Type B pancreatic cell (in vitro differentiated cells): ENCODE measurements at places on chromosomes 1 and 21. TPM values are rescaled to one million over a fixed set of nuclear protein-coding genes. Genes with fewer than 3 reads are reported as not detected.

ZBTB8A gene
- 5.4 and 9.5 TPM in 2 replicates for total RNA-seq

- no peak for DNase-seq
- no peak overlapping the region for H3K4me3 ChIP-seq
- H3K27ac ChIP-seq, result no peak overlapping the region
- peaks cover 5% of the 10 kb centered on the region for H3K27me3 ChIP-seq
- no peaks in the 10 kb centered on the region for H3K36me3 ChIP-seq
Measured at GRCh38 chr1:177786176-177786745, 183.6 kb downstream of the SEC16B start.

OVAAL gene
- total RNA-seq, result not detected in 2 replicates

DNA sequence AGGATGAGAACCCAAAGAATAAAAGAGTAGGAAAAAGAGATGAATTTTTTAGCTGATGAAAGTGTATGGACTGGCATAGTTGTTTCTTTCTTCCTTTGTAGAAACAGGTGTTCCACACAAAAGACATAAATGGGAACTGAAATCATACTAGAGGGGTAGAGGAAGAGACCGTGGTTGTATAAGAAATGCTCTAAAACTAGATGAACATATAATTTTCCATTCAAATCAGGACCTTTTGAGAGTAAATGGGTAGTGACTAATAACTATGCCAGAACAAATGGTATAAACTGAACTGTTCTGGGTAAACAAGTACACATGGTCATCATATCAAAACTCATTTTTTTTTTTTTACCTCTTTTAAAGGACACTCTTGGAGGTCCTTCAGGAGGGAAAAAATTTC is 344.2 kb downstream of the VAV3 start:
- peaks cover 8% of the 10 kb centered on the region for H3K4me1 ChIP-seq
- H3K27ac ChIP-seq, result no peak overlapping the region
- no peaks in the 10 kb centered on the region for H3K27me3 ChIP-seq
- DNase-seq, result no peak
- peaks cover 4% of the 10 kb centered on the region for H3K36me3 ChIP-seq

DNA sequence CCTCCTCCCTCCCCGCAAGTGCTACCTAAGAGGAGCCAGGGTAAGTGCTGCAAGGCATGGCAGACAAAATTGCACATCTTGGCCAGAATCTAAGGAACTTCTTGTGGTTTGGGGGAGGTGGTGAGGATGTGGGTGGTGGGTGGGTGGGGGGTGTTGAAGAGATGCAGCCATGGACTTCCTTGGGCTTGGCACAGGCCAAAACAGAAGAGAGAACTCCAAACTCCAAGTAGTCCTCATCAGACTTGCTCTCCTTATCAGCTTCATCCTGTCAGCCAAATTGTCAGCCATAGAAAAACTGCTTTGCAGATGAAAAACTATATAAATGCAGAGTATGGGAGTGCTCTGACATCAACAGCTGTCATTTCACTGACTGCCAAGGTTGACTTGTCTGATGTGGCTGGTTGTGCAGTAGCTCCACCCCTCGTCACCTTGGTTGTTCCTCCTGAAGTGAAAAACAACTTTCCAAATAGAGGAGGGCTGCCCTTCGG is 7.1 kb downstream of the AMIGO1 start:
- H3K4me3 ChIP-seq, result no peak overlapping the region
- peak overlapping the region; percentile 77 for H3K27ac ChIP-seq
- no peak for DNase-seq
- no peaks in the 10 kb centered on the region for H3K27me3 ChIP-seq
- no peaks in the 10 kb centered on the region for H3K36me3 ChIP-seq

FAM163A gene
- 1.4 and 2.5 TPM in 2 replicates for total RNA-seq

MYCL gene
- 19.5 and 36.5 TPM in 2 replicates for total RNA-seq

C1orf94 gene
- total RNA-seq, result not detected in 2 replicates

BARHL2 gene
- 14.8 TPM in 1 of 2 replicates, not detected in the other for total RNA-seq

DNA sequence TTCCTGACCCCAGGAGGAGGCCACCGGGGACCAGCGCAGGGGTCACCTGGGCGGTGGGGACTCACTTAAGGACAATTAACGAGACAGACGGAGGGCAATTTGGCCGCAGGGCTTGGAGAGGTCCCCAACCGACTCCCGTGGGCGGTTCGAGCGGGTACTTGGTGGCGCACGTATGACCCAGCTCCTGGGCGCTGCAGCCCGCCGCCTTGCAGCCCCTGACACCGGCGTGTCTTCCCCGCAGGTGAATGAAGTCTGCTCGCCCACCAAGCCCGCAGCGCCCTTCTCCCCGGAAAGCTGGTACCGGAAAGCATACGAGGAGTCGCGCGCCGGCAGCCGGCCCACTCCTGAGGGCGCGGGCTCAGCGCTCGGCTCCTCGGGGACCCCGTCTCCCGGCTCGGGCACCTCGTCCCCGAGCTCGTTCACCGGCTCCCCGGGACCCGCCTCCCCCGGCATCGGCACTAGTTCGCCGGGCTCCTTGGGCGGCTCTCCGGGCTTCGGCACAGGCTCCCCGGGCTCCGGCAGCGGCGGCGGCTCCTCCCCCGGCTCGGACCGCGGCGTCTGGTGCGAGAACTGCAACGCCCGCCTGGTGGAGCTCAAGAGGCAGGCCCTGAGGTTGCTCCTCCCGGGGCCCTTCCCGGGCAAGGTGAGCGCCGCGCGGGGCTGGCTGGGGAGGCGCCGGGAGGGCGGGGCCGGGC is 1.4 kb downstream of the KIF26B start:
- H3K4me3 ChIP-seq, result peak overlapping the region; percentile 95
- H3K4me1 ChIP-seq, result peaks cover 10% of the 10 kb centered on the region
- H3K27me3 ChIP-seq, result peaks cover 59% of the 10 kb centered on the region
- peaks cover 29% of the 10 kb centered on the region for H3K36me3 ChIP-seq

- H3K27ac ChIP-seq, result no peak overlapping the region
- H3K4me3 ChIP-seq, result no peak overlapping the region
- DNase-seq, result no peak
- H3K27me3 ChIP-seq, result no peaks in the 10 kb centered on the region
Measured at GRCh38 chr1:73472810-73473209, 725.2 kb downstream of the LRRIQ3 start.

DNA sequence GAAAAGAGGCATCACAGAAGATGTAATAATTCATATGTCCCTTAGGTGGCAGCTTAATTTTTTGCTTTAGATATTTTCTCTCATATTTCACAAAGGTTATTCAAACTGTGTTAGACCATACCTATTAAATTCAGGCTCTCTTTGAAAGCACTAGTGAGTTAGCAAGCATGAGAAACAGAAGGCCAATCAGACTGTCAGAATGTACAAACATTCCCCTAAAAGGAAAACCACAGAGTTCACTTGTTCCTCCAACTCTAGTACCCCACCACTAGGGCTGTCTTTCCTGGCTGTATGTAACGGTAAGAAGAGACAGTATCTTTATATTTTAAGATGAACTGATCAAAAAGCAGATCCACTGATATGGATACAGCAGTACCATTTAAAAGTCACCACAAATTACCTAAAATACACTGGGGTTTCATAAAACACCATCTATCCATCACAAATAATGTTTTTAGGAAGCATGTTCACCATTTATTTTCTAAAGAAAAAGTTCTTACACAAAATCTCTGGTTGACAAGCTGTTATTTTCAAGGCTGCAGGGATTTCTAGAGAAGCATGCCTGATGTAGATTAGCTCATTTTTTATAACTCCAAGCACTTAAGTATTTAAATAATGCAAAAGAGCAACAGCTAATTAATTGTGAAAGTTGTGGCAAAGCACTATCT is 1.8 kb downstream of the ARPC5 start:
- H3K4me3 ChIP-seq, result peak overlapping the region; percentile 99
- H3K27ac ChIP-seq, result peak overlapping the region; percentile 82
- H3K4me1 ChIP-seq, result peaks cover 34% of the 10 kb centered on the region
- H3K27me3 ChIP-seq, result peaks cover 19% of the 10 kb centered on the region
- no peak for DNase-seq

GRCh38 chr1:26477446-26478152 is 5.4 kb downstream of the HMGN2 start:
- H3K27ac ChIP-seq, result peak overlapping the region; percentile 61
- H3K4me1 ChIP-seq, result peaks cover 21% of the 10 kb centered on the region
- no peak for DNase-seq
- H3K36me3 ChIP-seq, result peaks cover 36% of the 10 kb centered on the region

DNA sequence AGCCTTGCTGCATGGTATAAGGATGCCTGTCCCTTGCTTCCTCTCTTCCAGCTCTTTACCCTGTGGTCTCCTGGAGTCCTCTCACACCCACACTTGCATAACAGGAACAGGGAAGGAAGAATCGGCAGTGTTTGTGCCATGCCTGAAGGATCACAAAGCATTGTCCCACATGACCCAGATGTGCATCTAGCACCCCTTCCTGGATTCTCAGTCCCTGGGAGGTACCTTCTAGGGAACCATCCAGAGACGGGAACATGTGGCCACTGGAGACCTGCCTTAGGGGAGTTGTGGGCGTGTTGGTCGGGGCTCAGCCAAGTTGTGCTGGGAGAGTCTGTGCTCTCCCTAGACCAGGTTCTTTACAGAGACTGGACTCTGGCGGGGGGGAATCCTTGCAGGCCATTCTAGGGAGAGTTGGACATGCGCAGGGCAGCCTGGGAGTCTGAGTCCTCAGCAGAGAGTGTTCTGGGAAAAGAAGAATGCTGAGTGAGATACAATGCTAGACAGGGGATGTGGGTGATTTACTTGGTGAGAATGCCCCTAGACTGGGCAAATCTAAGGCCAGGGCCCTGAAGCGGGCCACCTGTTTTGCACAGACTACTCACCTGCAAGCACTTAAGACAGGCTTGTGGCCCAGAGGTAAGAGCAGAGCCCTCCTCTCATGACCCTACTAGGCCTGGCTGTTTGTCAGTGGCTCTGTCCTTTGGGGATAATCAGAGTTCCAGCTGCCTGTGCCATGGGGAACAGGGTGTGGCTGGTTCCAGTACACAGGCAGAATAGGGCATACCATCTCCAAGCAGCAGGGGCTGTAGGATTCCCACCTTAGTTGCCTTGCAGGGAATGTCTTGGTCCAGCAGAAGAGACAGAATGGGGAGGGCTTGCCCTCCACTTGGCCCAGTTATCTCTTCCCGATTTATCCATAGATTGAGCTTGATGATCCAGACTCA is 89.8 kb downstream of the MAN1C1 start:
- peak overlapping the region; percentile 60 for H3K27ac ChIP-seq
- H3K4me3 ChIP-seq, result no peak overlapping the region
- DNase-seq, result no peak
- peaks cover 3% of the 10 kb centered on the region for H3K27me3 ChIP-seq

GRCh38 chr1:119370748-119371147 is 2.2 kb downstream of the HAO2 start:
- H3K4me1 ChIP-seq, result peaks cover 4% of the 10 kb centered on the region
- H3K36me3 ChIP-seq, result no peaks in the 10 kb centered on the region
- peaks cover 17% of the 10 kb centered on the region for H3K27me3 ChIP-seq

DNA sequence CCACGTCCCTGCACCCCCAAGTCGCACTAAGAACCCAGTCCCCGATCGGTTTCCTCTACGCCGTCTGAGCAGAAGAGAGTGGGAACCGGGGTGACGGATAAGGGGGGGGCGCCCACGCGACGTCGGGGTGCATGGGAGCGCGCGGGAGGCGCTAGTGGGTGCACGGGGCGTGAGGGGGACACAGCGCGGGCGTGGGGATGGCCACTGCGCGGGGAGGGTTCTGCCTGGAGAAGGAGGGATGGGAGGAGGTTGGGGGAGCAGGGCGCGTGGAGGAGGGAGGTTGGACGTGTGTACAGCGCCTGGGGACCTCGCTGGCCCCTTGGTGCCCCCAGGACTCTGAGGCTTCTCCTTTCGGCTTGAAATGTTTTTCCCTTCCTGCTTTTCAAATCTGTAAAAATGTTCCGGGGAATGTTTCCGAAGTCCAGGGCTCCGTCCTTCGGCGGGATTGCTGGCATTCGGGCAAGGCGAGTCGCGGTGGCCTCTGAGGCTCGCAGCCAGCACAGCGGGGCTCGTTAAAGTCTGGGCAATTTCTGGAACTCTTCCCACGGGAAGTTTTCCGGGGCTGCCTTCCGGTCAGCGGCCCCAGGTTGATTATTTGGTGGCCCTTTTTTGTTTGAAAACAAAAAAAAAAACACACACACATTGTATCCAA is 13.1 kb downstream of the RNF220 start:
- H3K4me1 ChIP-seq, result peaks cover 24% of the 10 kb centered on the region
- no peak for DNase-seq
- H3K4me3 ChIP-seq, result peak overlapping the region; percentile 80
- peaks cover 69% of the 10 kb centered on the region for H3K27me3 ChIP-seq
- H3K27ac ChIP-seq, result no peak overlapping the region

DNA sequence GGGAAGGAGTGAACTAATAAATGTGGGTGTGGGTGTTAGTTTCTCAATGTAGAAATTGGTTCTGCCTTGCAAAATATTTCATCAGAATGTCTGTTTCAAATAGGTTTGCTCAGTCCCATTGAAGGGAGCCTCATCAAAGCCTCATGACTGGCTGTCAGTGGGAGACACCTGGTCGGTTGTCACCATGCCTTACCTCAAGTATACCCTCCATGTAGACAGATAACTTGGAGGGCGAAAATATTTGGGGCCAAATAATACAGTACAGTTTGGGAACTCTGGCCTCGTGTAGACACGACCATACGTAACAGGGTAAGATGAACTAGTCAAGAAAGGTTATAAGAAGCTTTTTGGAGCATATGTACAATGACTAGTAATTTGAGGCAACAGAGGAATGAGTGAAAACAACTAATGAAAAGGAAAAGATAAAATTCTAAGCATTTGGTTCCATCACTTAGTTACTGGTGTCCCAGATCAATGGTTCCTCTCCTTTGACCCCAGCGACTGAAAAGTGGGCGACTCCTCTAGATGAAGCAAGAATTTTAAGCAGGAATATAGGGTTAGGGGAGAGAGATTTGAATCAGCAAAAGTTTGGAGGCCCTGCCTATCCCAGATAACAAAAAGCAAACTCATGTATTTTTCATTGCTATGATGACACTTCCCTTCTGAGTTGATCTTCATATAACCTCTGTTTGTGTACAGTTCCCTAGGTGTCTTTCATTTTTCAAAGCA is 163.9 kb downstream of the LRRC40 start:
- DNase-seq, result no peak
- H3K36me3 ChIP-seq, result no peaks in the 10 kb centered on the region
- H3K27me3 ChIP-seq, result no peaks in the 10 kb centered on the region

DNA sequence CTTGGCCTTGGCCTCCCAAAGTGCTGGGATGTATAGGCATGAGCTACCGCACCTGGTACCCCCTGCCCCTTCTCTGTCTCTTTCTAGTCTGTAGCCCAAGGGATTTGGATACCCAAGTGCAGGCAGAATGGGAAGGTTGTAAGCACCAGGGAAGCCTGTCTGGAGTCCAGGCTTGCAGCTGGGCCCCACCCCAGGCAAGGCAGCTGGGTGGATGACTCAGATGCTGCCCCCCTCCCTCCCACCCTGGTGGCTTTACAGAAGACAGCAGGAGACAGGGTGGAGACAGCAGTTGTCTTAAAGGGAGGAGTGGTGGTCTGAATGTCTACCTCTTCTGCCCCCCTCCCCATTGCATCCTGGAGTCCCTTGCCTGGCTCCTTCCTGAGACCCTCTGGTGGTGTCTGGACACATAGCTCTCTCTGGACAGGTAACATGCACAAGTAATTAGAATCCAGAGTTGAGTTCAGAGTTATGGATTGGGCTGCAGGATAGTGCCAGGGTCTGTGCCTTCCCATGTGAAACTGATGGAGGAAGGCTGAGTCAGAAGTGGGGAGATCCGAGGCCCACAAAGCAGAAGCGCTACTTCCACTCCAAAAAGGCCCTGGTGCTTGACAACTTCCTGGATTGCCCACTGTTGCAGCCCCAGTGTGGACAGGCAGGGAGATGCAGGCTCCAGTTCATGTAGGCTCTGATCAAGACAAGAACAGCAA is 5.1 kb downstream of the LMNA start:
- peak overlapping the region; percentile 100 for H3K27ac ChIP-seq
- peak overlapping the region; percentile 65 for H3K4me3 ChIP-seq
- H3K27me3 ChIP-seq, result no peaks in the 10 kb centered on the region
- H3K4me1 ChIP-seq, result peaks cover 30% of the 10 kb centered on the region
- peaks cover 6% of the 10 kb centered on the region for H3K36me3 ChIP-seq
- DNase-seq, result no peak
